Large intestine (tissue), 12 donors: ENCODE measurements at places on chromosomes 1 and 21. TPM values are rescaled to one million over a fixed set of nuclear protein-coding genes. Genes with fewer than 3 reads are reported as not detected.
A peak's percentile ranks its signal among the peaks of the same experiment; 100 is the strongest.

DNA sequence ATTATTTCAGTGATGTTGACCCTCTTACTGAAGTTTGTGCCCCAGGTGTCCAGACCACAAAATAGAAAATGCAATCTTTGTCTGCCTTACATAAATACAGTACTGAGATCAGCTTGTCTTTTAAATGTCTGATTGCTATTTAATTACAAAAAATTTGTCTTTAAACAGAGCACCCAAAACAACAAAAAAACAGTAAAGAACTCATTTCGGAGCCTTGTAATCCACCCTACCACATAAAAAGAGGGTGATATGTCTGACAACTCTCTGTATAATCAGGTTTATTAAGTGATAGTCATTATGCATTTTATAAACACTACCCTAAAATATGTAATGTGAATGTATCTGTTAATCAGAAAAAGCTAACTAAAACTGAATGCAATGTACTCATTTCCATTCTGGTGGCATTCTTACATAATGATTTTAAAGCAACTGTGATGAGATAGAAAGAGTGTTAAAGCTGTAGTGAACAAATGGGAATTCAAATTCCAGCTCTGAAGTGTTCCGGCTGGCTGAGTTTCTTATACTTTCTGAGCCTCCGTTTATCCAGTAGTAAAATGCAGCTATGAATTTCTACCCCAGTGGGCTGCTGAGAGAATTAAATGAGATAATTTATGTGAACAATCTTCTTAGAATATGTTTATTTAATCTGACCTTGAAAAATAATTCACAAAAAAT lies 486.6 kb downstream of the USP25 start:
- DNase-seq, result no peak

- no peak for DNase-seq
These were observed 226.4 kb downstream of the DYRK1A start for GRCh38 chr21:37593015-37593414.

- DNase-seq, result no peak
These were observed 11.5 kb downstream of the KNCN start for GRCh38 chr1:46539972-46540371.

DNA sequence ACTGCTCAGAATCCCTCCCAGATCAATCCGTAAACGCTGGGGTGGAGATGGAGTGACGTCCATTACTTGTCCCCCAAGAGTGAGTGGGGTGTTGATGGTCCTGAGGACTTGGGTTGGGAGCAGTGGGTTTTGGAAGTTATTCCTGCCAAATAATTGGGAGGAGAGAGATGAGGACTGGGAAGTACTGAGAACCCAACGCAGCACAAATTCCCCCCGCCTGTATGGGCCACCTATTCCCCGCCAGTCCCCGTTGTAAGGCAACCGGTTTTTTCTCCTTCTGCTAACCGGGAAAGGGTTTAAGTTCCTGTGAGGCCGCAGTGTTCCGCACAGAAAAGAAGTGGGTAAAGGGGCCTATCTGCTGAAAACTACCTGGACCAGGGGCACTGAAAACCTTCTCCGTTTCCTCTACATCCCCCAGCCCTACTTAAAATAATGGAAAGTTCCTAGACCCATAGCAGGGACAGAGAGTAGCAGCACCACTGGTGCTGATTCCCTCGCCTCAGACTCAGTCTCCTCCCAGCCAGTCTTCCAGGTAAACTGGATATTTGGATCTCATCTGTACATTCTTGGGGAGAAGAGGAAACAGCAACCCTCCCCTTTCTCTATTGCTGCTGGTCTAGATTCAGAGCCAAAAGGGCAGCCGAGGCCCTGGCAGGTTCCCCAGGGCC lies 738 bp downstream of the LURAP1 start:
- DNase-seq, result no peak

GRCh38 chr1:6505367-6506209 lies 14.1 kb upstream of the PLEKHG5 start:
- DNase-seq, result no peak

DNA sequence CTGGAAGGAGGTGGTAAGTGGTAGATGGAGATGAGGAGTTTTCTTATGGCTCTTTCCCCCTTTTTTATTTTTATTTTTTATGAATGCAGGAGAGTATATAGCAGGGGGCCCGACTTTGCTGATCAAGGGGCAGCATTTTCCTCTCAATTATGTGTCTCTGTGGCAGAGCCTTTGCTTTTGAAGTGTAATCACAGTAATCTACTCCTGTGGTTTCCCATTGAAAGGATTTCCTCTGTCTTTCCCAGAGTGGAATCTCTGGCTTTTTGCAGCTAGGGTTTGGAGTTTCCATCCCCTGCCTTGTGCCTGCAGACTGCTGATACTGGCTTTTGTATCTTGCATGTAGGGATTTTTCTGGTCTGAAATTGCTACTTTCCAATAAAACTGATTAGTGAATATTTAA lies 29.1 kb downstream of the ARID1A start:
- DNase-seq, result no peak

SPRR5 gene
- polyA plus RNA-seq, result not detected

DNA sequence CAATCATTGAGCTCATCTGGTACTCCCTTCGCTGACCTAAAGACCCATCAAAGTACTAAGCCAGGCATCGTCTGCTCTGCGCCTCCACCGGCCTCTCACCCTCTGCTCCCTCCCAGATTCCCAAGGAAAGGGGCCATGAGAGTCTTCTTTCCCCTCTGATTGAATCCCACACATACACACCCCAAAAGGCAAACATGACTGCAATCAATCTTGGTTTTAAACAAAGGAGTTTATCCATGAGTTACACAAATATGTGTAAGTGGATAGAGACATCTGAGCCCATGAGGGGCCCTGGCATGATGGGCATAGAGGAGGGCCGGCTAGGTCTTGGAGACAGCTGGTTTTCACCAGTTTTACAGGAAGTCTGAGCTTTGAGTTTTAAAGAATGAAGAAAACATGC lies 50.9 kb downstream of the CAPN2 start:
- no peak for DNase-seq

GRCh38 chr1:31562707-31563360 lies 13.5 kb upstream of the TINAGL1 start:
- peak; percentile 70 for DNase-seq

DNA sequence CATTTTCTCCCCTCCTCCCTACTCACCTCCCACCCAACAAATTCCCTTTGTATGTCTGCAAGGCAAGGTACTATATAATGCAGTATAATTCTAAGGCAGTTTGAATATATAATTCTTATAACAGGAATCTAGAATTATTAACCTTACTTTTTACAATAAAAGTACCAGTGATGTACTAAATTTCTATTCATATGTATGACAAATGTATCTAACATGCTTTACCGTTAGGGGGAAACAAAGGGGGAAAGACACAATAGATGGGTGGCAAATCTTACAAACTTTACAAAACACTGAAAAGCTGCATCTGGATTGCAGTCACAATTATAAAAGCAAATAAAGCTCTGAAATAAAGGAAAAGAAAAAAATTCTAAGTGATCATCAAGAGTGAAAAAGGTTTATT lies 2.3 kb downstream of the PIK3R3 start:
- no peak for DNase-seq

DNA sequence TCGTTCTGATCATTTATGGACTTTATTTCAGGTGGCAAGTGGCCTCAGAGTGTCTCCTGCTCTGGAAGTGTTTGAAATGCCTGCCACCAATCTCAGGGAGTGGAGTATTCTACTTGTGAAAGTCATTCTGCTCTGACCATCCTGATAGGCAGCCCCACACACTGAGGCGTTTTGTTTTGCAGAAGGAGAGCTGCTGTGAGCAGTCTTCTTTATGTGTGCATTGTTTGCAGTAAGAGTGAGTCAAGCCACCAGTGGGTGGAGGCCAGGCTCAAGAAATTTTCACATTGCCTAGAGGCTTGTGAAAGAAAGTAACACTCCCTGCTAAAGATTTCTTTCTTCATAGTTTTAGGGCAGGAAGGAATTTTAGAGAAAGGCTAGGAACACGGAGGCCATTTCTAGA lies 204.4 kb downstream of the SLC35F3 start:
- no peak for DNase-seq

- no peak for DNase-seq
These were observed 158.0 kb downstream of the CENPF start for GRCh38 chr1:214761030-214761429.

LRRC38 gene
- polyA plus RNA-seq, result 0.22 TPM

- no peak for DNase-seq
These were observed 87.9 kb upstream of the SMYD2 start for GRCh38 chr1:214192825-214193643.

OR6K6 gene
- polyA plus RNA-seq, result not detected

GRCh38 chr1:232600424-232601258 lies 29.3 kb downstream of the SIPA1L2 start:
- DNase-seq, result no peak
